ENCODE measurements at places on chromosomes 4 and X. TPM values are rescaled to one million over a fixed set of nuclear protein-coding genes. Genes with fewer than 3 reads are reported as not detected.

- H3K27me3 ChIP-seq: no peaks in the 10 kb centered on the region
- peaks cover 8% of the 10 kb centered on the region for H3K36me3 ChIP-seq
- peak overlapping the region; percentile 91 for H3K4me3 ChIP-seq
- H3K4me1 ChIP-seq: peaks cover 14% of the 10 kb centered on the region
Measured at GRCh38 chr4:15003401-15003890, 1.2 kb downstream of the CPEB2 start.

DNA sequence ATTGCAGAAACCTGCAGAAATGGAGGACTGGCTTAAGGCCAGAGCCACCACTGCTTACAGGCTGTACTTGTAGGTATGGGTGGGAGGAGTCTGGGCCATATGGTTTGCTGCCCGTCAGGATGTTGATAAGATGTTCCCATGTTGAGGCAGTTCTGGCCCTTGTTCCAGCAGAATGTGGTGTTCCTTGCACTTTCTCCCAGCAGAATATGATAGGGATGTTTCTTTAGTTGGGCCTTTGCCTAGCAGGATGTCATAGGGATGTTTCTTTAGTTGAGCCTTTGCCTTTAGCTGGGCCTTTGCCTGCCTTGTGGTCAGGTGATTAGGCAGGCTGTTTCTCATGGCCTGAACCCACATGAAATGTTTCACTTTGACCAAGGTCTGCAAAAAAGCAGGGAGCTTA lies 139.1 kb upstream of the PAQR3 start:
- H3K4me3 ChIP-seq: no peak overlapping the region
- H3K27me3 ChIP-seq: no peaks in the 10 kb centered on the region
- H3K4me1 ChIP-seq: no peaks in the 10 kb centered on the region

- H3K27me3 ChIP-seq: no peaks in the 10 kb centered on the region
- no peak for DNase-seq
- H3K27ac ChIP-seq: no peak overlapping the region
Measured at GRCh38 chr4:146232131-146232722, 17.9 kb downstream of the REELD1 start.

- H3K27me3 ChIP-seq: peaks cover 4% of the 10 kb centered on the region
- no peak overlapping the region for H3K27ac ChIP-seq
- H3K4me3 ChIP-seq: no peak overlapping the region
- H3K36me3 ChIP-seq: no peaks in the 10 kb centered on the region
- H3K4me1 ChIP-seq: no peaks in the 10 kb centered on the region
Measured at GRCh38 chr4:110532901-110533589, 57.1 kb downstream of the ENPEP start.

DNA sequence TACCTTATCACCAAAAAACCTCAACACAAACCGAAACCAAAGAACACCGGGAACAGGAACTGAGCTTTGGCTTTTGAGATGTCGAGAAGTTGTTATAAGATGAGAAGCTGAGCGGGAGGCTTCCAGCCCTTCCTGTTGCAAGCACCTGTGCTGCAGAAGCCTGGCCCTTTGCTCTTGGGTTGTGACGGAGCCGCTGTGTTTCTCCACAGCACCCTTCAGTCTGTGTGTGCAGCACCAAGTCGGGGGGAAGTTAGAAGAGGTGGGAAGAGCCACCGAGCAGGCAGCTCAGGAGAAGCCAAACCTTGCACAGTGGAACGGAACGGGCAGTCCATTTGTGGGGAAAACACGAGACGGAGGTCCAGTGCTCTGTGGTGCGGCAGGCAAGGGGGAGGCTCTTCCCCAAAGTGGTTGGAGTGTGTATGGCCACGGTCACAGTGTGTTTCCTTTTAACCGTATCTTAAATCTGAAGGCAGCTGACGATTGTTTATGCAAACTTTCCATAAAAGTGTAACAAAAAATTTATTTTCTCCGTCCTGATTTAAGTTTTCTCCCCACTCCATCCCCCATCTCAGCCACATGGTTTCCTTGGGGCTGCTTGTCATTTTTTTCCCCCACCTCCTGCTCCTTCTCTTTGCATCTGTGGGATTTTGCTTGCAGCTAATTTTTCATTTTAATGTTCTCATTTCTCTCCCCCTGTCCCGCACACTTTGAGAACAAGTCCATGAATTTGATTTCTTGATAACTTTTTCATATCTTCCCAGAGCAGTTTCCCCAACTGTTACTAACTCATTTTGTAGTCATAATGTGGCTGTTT lies 123.7 kb downstream of the STOX2 start:
- H3K4me1 ChIP-seq: no peaks in the 10 kb centered on the region
- DNase-seq: no peak
- no peaks in the 10 kb centered on the region for H3K36me3 ChIP-seq

- H3K4me3 ChIP-seq: peak within 1 kb of the TSS; percentile 60
- DNase-seq: peak; percentile 80
- no peaks in the 10 kb centered on the region for H3K27me3 ChIP-seq
- no peaks in the 10 kb centered on the region for H3K4me1 ChIP-seq
- peak within 1 kb of the TSS; percentile 89 for H3K27ac ChIP-seq
- no peaks in the 10 kb centered on the region for H3K36me3 ChIP-seq
Measured at GRCh38 chr4:56907489-56908205, at the start of gene REST. Gene REST (plus strand): TSS chr4:56907900. CDS start chr4:56910639, 2,739 bp downstream.

GRCh38 chr4:188423039-188423438 lies 283.8 kb downstream of the TRIML1 start:
- no peaks in the 10 kb centered on the region for H3K27me3 ChIP-seq
- no peak overlapping the region for H3K27ac ChIP-seq
- DNase-seq: no peak
- H3K36me3 ChIP-seq: no peaks in the 10 kb centered on the region
- no peaks in the 10 kb centered on the region for H3K4me1 ChIP-seq

- no peaks in the 10 kb centered on the region for H3K4me1 ChIP-seq
- no peak for DNase-seq
- H3K36me3 ChIP-seq: no peaks in the 10 kb centered on the region
- H3K27me3 ChIP-seq: no peaks in the 10 kb centered on the region
- no peak overlapping the region for H3K27ac ChIP-seq
- H3K4me3 ChIP-seq: no peak overlapping the region
Measured at GRCh38 chr4:32394255-32394654, 1674.1 kb downstream of the PCDH7 start.

DNA sequence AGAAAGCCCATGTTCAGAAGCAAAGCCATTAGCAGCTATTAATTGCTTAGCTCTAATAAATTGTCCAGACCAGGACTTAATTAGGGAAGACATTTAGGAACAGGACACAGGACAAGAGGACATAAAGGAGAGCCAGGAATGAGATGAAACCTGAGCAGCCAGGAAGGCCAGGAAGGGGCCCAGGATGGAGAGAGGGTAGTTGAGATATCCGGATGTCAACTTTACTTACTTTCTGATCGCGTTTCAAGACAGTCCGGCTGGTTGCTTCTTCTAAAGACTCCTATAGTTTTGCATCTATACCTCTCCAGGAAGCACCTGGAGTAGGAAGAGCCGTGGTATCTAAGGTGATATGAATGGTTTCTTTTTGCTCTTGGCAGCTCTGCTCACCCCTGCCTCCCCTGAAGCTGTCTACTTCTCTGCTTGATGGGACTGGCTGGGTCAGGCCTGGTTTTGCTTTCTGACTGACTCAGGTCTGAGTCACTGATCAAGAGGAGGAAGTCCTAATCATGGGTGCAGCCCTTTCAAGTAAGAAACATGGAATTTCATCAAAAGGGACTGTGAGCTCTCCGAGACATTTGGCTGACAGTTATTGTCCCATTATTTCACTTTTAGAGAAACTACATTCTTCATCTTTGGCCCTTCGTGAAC lies 733.3 kb downstream of the RPA4 start:
- no peaks in the 10 kb centered on the region for H3K4me1 ChIP-seq
- DNase-seq: no peak
- no peak overlapping the region for H3K27ac ChIP-seq
- peaks cover 12% of the 10 kb centered on the region for H3K27me3 ChIP-seq
- no peaks in the 10 kb centered on the region for H3K36me3 ChIP-seq

- no peak overlapping the region for H3K4me3 ChIP-seq
- no peaks in the 10 kb centered on the region for H3K27me3 ChIP-seq
- no peaks in the 10 kb centered on the region for H3K36me3 ChIP-seq
- H3K4me1 ChIP-seq: no peaks in the 10 kb centered on the region
- no peak for DNase-seq
- no peak overlapping the region for H3K27ac ChIP-seq
Measured at GRCh38 chrX:3134316-3134945, 93.2 kb downstream of the ARSF start.

GRCh38 chr4:153281476-153281875 lies 63.0 kb upstream of the MND1 start:
- DNase-seq: no peak
- H3K27me3 ChIP-seq: no peaks in the 10 kb centered on the region
- no peaks in the 10 kb centered on the region for H3K4me1 ChIP-seq
- no peak overlapping the region for H3K27ac ChIP-seq
- H3K36me3 ChIP-seq: peaks cover 6% of the 10 kb centered on the region

GRCh38 chr4:109998867-109999584 lies 86.3 kb downstream of the EGF start:
- no peaks in the 10 kb centered on the region for H3K4me1 ChIP-seq
- H3K27me3 ChIP-seq: peaks cover 2% of the 10 kb centered on the region
- H3K4me3 ChIP-seq: no peak overlapping the region
- DNase-seq: no peak
- no peaks in the 10 kb centered on the region for H3K36me3 ChIP-seq
- no peak overlapping the region for H3K27ac ChIP-seq

- H3K27ac ChIP-seq: no peak overlapping the region
- no peaks in the 10 kb centered on the region for H3K27me3 ChIP-seq
- no peaks in the 10 kb centered on the region for H3K36me3 ChIP-seq
- H3K4me3 ChIP-seq: no peak overlapping the region
Measured at GRCh38 chr4:188053302-188053701, 56.1 kb downstream of the TRIML2 start.

CLCN4 gene
- total RNA-seq: 5.8 TPM

RNF212 gene
- total RNA-seq: 5.9 TPM

MAGEA2B gene
- not detected for total RNA-seq

CT45A3 gene
- not detected for total RNA-seq

TEC gene
- total RNA-seq: 8.0 TPM

Measured in adrenal gland (tissue), 19 donors.